ENCODE measurements at places on chromosomes 4 and X.

DNA sequence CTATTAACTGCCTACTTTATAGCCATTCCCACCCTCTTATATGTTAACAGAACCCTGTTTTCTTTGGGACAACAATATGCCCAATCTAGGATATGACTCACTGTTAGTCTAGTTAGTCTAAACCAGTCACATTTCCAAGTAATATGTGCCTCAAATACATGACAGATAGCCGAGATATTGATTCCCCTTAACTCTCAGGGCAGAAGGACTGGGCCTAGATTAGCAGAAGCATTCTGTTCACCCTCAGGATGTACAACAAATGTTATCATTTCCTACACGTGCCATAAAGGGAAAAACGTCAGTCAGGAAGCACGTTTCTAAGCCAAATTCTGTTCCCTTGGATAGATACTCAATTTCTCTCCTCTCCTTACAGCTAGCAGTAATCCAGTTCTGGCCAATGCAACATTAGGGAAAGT is 114.1 kb downstream of the SLC10A7 start:
- no peak for DNase-seq

- DNase-seq, result no peak
These were observed 74.4 kb upstream of the DDX3X start for GRCh38 chrX:41259516-41259915.

DNA sequence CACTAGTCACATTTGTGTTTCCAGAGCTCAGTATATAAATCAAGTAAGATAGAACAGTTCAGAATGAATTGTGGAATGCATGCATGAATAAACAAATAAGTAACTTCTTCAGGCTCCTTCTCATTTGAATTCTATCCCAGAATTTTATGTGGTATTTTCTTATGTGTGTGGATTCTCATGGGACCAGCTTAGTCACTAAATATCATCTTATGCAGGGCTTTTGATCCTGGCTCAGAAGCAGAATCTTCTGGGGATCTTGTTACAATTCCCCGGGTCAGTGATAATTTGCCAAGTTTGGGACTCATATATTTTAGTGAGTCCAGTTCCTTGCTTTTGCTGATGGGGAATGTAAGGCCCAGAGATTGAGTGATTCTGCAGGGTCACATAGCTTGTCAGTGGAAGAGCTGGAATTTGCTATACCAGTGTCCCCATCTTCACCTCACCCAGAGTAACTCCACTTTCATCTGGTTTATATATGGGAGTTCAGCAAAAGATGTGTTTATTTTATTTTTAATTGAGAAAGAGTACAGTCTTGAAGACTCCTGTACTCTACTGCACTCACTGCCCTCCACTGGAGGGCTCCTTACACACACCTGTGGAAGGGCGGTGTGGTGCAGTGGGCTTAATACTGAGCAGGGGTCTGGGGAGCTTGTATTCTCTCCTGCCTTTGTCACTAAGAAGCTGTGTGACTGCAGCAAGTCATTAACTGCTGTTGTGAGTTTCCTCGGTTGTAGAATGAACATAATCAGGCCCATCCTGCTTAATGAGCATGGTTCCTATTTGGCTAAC is 198.2 kb upstream of the CXorf66 start:
- DNase-seq, result no peak

DNA sequence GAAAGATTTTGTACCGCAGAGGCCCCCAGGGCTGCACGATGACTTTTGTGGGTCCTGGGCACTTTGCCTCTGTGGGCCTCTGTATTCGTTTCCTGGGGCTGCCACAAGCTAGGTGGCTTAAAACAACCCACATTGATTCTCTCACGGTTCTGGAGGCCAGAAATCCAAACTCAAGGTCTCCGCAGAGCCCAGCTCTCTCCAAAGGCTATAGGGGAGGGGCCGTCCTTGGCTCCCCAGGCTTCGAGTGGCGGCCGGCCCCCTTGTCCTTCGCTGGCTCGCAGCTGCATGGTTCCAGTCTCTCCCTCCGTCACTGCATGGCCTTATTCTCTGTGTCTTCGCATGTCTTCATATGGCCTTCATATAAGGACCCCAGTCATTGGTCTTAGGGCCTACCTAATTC is 241.2 kb downstream of the EVC2 start:
- no peak for DNase-seq

GRCh38 chr4:183185018-183185417 is 86.0 kb downstream of the WWC2 start:
- DNase-seq, result no peak

DNA sequence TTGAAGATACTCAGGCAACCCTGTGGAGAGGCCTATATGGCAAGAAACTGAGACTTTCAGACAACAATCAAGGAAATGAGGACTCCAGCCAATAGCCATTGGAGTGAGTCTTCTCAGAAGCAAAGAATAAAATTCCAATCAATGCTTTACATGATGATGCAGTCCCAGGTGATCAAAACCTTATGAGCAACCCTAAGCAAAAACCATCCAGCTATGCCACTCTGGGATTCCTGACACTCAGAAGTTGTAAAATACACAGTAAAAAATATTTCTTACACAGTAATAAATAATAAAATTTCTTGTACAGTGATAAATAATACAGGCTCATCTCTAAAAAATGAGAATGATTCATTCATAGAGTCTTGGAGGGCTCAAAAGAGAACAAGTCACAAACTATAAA is 150.6 kb downstream of the IL15 start:
- DNase-seq, result no peak

GRCh38 chr4:142463206-142463605 is 382.9 kb downstream of the INPP4B start:
- DNase-seq, result no peak

DNA sequence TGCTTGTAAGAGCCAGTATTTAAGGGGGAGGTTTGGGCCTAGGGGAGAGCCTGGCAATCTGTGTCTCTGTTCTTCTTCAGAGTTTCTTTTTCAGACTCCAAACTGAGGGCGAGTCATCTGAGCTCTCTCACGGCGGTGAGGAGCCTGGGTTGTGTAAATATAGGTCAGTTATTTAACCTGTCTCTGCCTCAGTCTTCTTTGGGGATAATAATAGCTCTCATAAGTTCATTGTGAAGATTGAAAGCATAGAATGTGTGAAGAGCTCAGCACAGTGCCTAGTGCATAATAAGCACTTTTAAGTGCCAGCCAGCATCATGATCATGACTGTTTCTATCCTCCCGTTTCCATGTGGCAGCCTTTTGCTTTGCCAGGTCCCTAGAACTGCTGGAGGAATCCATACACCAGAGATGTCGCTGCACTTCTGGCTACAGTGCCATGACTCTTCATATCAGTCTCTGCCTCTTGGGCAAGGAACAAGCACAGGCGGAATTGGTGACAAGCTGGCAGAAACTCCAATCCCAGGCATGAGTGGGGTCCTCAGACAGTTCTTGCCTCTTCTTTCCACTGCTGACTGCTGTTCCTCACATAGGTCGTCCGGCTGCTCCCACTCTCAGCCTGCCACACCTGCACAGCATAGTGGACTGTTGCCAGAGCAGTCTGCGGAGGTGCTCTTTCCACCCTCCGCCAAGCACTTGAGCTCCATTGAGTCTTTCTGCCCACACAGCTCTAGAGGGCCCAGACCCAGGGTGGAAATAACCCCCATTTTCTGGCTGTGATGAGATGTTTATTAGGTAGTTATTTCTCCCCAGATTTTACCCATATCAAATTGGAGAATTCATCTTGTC is 103.7 kb upstream of the MAML3 start:
- DNase-seq, result no peak

GRCh38 chr4:110372485-110372884 is 103.5 kb upstream of the ENPEP start:
- DNase-seq, result no peak

- DNase-seq, result no peak
These were observed 39.5 kb downstream of the SLC7A11 start for GRCh38 chr4:138202686-138203085.

GRCh38 chr4:162791226-162791625 is 375.5 kb downstream of the NAF1 start:
- no peak for DNase-seq

DNA sequence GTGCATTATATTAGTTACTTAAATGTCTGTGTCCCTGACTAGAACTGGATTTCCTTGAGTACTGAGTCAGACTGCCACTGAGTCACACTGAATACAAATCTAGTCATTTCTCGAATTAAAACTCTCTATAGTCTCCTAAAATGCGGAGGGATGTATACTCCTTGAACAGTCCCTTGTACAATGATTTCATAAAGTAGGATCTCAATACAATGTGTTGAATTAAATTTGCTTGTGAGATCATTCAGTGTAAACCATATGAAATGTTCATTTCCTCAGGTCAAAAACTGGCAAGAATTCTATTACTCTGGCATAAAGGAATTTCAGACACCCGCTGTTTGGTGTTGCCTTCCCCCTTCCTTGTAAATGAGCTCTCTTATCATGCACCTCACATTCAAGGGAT is 17.5 kb upstream of the FAM241A start:
- no peak for DNase-seq

- no peak for DNase-seq
These were observed 17.5 kb upstream of the SH3KBP1 start for GRCh38 chrX:19904778-19905367.

Measured in HS-5 (cell line).